ENCODE measurements at places on chromosomes 2 and 18.

GRCh38 chr18:70464343-70465114 lies 175.7 kb downstream of the SOCS6 start:
- peak; percentile 56 for DNase-seq

DNA sequence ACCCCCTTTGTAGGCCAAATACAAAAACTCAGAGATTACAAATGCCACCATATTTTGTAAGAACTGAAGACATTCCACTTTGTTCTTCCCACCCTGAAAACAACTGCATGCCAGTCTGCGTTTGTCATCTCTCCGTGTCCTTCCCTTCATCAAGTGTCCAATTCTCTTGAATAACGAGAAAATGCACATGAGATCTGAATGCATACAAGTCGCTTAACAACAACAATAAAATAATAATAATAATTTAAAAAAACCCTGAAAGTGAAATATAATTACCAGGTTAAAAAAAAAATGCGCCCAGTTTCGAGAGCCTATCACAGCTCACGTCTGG lies 2.0 kb upstream of the SETBP1 start:
- DNase-seq: peak; percentile 13

DNA sequence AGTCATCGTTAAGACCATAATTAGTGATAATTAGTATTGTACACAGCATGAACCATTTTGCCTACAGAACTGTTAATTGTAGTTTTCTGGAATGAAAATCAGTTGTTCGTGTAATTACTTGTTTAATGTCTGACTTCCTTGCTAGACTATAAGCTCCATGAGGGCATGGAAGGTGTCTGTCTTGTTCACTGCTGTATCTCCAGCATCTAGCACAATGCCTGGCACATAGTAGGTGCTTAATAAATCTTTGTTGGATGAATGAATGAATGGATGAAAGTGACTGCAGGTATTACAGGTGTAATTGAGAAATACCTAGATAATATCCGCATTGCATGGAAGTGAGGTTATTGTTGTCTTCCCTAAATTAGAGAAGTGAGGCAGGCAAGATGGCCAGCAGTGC lies 21.8 kb downstream of the C2orf74 start:
- no peak for DNase-seq

DNA sequence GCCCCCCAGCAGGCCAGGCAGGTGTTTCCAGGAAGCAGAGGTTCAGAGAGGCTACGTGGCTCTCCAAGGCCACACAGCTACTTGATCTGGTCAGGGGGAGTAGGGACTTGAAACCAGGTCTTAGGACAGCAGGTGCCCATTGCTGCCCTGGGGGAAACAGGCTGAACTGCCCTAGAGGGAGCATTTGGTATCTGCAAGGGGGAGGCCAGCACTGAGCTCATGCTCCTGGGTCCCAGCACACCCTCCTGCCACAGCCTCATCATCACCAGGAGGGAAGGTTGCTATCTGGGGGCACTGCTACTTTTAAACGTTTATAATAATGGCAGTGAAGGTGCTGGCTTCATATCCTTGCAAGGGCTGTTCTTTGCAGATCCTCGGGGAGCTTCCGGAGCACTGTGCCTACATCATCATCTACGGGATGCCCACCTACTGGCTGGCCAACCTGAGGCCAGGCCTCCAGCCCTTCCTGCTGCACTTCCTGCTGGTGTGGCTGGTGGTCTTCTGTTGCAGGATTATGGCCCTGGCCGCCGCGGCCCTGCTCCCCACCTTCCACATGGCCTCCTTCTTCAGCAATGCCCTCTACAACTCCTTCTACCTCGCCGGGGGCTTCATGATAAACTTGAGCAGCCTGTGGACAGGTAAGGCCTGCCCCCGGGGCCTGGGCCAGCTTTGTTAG lies 36.1 kb downstream of the ABCG8 start:
- DNase-seq: no peak

GRCh38 chr2:111930409-111930808 lies 32.0 kb downstream of the MERTK start:
- DNase-seq: no peak

DNA sequence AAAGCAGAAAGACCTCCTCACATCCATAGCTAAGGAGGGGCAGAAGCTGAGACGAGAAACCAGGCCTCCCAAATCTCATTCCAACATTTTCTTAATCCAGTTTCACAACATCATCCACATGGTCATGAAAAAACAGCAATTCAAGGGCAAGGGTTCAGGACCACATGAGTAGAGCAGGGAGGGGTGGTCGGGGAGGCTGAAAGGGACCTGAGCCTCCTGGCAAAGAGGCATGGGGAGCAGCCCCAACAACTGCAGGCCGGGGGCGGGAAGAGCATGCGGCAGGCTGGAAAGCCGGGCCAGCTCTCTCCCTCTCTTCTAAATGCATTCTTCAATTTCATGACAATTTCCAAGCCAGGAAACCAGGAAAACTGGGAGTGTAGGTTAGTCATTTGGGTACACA lies 76.7 kb downstream of the DNMT3A start:
- DNase-seq: no peak

DNA sequence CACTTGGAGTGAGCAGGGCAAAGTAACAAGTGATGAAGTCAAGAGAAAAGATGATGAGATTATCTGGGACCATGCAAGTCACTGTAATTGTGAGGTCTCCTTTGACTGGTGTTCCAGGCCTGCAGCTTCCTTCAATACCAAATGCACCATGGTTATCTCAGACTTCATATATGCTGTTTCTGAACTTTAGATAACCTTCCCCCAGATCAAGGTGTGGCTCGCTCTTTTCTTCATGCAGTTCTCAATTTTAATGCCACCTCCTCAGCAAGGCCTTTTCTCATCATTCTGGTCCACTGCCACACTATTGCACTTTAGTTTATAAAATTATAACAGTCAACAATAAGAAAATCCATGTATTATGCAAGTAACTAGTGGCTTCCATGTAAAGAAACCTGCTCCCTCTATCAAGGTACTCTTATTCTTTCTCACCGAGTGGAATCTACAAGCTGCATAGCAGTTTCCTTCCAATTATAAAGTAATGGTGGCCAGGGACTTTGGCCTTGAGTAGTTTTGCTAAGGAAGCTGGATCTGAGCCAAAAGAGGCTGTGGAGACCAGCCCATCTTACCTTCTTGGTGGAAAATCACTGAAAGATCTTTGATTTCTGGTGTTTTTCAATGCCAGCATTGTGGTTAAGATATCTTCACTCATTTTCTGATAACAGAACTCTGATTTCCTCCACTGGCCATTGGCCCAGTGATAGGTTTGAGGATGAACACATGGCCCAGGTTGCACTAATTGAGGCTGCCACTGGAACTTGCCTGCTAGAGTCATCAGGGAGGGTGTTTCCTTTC lies 113.6 kb downstream of the KCNE4 start:
- DNase-seq: no peak

DNA sequence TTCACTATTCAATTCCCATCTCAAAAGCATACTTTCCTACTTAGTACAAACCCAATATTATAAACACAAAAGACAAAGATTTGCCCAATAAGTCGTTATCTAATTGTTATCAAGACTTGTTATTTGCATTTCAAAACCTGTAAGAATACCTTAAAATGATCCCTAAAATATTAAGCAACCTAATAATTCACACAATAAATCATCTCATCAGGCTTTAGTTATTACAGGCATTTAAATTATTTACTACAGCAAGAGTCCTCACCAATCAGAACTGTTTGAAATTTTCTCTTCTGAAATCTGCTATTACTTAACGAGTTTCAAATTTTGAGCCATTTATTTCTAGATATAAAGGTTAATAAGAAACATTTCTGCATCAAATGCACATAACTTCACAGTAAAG lies 1.6 kb downstream of the CCDC88A start:
- no peak for DNase-seq

- no peak for DNase-seq
Measured at GRCh38 chr2:230930928-230931555, 6.0 kb upstream of the GPR55 start.

DNA sequence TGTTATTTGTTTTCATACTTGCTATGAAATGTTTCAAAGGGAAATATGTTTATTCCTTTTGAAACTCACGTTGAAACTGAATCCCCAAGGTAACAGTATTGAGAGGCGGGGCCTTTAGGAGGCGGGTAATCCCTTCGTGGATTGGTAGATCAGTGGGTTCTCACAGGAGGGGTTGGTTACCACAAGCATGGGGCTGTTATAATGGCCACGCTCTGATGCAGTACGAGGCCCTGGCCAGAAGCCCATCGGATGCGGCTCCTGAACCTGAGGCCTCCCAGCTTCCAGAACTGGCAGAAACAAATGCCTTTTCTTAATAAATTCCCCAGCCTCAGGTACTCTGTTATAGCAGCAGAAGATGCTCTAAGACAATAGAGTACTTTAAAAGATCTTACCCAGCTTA lies 135.7 kb downstream of the ASB1 start:
- DNase-seq: no peak

DNA sequence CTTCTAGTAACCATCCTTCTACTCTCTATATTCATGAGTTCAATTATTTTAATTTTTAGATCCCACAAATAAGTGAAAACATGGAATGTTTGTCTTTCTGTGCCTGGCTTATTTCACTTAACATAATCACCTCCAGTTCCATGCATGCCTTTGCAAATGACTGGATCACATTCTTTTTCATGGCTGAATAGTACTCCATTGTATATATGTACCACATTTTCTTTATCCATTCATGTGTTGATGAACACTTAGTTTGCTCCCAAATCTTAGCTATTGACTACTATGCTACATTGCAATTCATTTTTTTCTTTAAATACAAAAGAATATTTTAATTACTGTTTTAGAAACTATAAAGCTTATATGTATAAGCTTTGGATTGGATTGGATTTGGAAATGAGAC lies 240.4 kb upstream of the LYPD1 start:
- no peak for DNase-seq

DNA sequence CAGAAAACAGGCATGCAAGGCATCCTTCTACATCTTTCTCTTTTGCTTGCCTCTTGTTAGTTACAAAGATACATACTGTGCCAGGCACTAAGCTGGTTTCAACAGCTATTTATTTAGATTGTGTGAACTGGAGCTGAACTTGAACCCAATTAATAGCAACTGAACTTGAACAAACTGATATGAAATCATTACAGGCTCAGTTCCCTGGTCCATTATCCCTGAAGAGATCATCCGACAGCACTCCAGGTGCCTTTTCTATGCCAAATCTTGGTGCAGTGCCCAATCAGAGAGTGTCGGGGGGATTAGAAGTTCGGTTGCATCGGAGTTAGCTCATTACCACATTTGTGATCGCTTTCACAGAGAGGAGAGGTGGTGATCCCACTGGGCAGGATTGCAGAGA lies 477.6 kb downstream of the PARD3B start:
- DNase-seq: no peak

GRCh38 chr2:43539436-43539835 lies 56.4 kb downstream of the THADA start:
- DNase-seq: no peak

- DNase-seq: no peak
Measured at GRCh38 chr2:199278099-199278498, 179.6 kb downstream of the SATB2 start.

- no peak for DNase-seq
Measured at GRCh38 chr18:2100694-2101213, 470.6 kb downstream of the METTL4 start.
